ENCODE measurements at places on chromosomes 11 and 22. TPM values are rescaled to one million over a fixed set of nuclear protein-coding genes. Genes with fewer than 3 reads are reported as not detected.

Gene DYNC2H1
- 4.8 TPM for total RNA-seq

- peak; percentile 7 for DNase-seq
Observed at GRCh38 chr11:13772223-13773046, 104.0 kb downstream of the FAR1 start.

- no peak for DNase-seq
Observed at GRCh38 chr11:44886790-44887140, 63.9 kb downstream of the TP53I11 start.

GRCh38 chr22:36162127-36163034, 1.8 kb upstream of the APOL3 start:
- no peak for DNase-seq

Gene PARVB
- total RNA-seq = 92.5 TPM

GRCh38 chr11:126186025-126186698, 25.3 kb downstream of the RPUSD4 start:
- peak; percentile 68 for DNase-seq

GRCh38 chr11:112961751-112962578, 745 bp downstream of the NCAM1 start:
- DNase-seq = peak; percentile 25

Gene DGCR6
- 10.2 TPM for total RNA-seq

Gene MFNG
- total RNA-seq = 13.1 TPM

GRCh38 chr22:32327066-32327465, 30.6 kb upstream of the RFPL3 start:
- no peak for DNase-seq

DNA sequence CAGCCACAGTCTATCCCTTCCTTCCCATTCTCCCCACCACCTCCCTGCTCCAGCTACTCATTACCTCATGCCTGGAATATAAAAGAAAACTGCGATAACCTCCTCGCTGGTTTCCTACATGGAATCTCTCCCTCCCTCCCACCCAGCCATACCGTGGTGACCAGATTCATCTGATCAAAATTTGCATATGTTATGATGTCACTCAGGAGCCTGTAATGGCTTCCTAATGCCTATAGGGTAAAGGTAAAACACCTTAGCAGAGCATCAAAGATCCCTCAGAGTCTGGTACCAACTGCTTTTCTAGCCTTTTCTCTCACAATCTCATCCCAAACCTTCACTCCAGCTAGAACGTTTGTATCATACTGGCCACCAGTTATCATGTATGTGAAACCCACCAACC, 19.6 kb downstream of the RTN4RL2 start:
- no peak for DNase-seq

DNA sequence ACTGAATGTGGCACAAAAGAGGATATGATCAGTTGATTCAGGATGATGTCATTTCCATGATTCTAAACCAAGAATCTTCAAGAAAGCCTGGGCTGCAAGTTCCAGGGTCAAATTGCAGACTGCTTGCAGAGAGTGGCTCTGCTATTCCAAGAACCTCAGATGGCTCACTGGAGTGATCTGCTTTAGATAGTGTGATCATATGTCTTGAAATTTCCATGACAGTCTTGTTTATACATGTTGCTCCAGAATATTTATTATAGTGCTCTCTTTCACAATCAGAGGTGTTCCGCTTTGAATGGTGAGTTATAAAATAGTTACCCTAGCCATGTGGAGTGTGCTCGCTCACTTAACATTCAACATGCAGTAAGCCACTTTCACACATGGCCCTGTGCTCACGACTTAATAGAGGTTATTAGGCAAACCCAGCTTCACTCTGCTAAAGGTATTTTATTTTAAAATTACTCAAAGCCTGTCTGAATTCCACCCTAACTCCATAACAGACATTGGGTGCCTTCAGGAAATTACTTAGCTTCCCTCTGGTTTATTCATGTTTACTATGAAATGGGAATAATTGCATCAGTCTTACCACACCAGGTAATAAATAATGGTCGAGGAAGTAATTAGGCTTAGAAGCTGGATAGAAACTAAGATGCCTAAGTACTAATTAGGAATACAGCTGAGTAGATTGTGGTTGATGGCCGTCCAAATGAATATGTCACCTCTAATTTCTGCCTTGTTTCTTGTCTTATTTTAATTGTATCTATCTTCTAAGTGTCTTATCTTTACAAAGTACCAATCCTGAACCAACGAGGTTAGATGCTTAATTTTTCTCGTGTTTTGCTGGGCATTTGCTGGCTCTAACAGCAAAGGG, 187.9 kb downstream of the ETS1 start:
- DNase-seq = no peak

Gene MMP13
- total RNA-seq = not detected

DNA sequence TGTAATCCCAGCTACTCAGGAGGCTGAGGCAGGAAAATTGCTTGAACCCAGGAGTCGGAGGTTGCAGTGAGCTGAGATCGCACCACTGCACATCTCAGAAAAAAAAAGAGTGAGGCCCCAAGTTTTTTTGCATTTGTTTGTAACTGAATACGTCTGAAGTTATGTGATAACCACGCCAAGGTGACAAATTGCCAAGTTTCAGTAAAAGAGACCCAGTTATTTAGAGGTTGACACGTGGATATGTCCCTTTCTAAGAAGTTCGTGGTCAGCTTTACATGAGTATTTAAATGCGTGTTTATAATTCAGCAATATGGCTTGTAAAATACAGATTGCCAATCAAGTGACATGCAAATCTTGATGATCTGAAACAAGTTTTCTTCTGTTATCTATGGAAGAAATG, 8.0 kb downstream of the PPARA start:
- no peak for DNase-seq

- no peak for DNase-seq
Observed at GRCh38 chr11:1131033-1131911, 26.5 kb upstream of the MUC5AC start.

DNA sequence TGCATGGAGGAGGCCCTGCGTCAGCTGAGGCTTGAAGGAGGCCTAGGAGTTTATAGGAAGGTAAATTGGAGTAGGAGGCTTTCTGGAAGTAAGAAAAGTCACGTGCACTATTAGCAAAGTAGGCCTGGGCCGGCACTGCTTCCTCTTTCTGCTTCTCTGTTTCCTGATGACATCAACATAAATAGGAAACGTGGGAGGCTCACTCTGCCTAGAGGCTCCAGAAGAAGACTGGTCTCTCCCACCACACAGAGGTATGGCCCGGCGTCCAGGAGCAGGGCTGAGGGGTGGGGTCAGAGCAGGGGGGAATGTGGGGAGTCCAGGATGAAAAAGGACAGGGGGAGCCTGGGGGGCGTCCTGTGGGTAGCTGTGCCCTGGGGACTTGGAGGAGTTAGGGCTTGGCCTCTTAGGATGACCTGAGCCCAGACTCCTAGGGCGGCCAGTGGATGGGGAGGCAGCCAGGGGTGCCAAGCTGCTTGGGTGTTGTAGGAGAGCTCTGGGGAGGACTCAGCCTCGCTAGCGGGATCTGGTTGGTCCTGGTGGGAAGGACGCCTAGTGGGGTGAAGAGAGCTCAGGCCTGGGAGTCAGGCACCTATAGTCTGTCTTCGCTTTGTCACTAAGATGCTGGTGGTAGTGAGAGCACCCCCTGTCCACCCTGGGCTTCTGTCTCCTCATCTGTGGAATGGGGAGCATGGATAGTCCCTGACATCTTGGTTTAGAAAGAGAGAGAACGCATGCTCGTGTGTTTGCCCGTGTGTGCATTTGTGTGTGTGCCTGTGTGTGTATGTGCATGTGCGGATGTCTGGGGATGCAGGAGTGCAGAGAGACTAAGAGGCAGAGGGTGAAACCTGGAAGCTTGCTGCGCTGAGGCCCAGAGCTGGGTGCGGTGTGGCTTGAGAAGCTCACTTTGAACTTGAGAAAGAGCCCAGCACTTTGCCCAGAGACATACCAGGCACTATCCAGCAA, at the start of gene CSF2RB:
Gene CSF2RB, plus strand, starts transcription at position 202 of the 963 bp plus-strand sequence. CDS start 8,580 bp downstream, outside the sequence.
- DNase-seq = peak; percentile 36

- no peak for DNase-seq
Observed at GRCh38 chr11:10930224-10930971, 72.5 kb upstream of the ZBED5 start.

Gene SYT7
- total RNA-seq = 18.5 TPM

DNA sequence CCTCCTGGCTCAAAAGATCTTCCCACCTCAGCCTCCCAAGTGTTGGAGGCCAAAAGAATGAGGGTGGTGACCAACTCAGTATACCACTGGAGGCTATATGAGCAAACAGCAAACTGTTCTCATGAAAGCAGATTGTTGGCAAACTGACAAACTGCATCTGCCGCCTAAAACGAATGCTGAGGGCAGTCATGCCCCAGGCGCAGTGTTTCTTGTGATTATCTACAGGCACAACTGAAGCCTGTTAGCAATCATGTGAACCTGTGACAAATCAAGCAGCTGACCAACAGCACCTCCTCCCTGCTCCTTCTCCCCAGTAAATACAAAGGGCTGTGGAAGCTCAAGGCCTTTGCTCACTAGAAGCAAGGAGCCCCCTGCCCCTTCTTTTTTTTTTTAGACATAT, 47.8 kb downstream of the BTBD10 start:
- no peak for DNase-seq
